Ovary (tissue), 10 donors: ENCODE measurements at places on chromosomes 4 and X. TPM values are rescaled to one million over a fixed set of nuclear protein-coding genes. Genes with fewer than 3 reads are reported as not detected.

DNA sequence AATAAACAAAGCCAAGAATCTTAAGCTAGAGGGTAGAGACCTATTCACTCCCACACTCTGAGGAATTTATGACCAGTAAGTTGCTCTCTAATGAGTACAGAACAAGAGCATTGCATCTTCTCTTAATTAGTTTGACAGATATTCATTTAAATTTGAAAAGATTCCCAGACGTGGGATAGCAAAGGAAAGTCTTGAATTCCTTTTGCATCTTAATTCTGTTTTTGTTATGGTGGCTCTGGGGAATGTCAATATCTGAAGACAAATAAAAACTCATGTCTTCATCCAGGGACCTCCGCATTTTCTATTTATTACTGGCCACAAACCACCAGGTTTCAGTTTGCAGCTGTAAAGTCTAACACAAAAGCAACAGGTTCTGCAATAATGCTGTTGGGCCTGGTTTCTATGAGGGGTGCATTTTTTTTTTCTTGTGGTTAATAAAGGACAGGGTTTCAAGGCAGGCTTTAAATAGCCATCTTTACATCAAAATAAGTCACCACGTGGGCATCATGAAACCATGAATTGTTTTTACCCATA, 172.3 kb downstream of the SHROOM3 start:
- no peak for DNase-seq
- no peaks in the 10 kb centered on the region for H3K27me3 ChIP-seq
- H3K36me3 ChIP-seq: no peaks in the 10 kb centered on the region
- H3K4me3 ChIP-seq: no peak overlapping the region

DNA sequence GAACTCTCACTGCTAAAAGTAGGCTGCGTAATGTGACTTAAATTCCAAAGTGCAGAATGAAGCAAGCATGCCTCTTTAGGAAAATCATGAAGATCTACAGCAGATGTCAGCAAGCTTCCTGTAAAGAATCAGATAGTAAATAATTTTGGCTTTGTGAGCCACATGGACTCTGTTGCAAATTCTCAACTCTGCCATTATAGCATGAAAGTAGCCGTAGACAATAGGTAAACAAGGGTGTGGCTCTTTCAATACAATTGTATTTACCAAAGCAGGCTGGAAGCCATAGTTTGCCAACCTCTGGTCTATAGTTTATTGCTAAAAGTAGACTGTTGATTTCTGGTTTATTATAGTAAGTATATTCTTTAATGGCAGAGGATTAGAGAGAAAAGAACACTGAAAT, 80.3 kb upstream of the FAM9B start:
- no peaks in the 10 kb centered on the region for H3K4me1 ChIP-seq
- DNase-seq: no peak
- H3K4me3 ChIP-seq: no peak overlapping the region

DNA sequence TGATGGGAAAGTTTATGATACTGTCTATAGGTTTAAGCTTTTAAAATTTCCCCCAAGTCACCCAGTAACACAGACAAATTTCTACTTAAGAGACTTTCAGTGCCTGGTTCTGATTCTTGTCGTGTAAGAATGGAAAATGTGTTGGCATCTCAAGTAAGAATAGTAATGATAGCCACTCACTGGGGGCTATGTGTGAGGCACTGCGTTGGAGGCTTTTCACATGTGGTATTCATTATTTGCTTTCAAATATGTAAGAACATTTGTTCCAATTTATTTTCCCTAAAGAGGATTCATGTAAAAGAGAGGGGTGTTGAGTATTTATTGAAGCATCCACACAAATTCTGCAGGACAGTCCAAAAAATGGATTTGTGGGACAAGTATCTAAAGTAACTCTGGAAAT, 143.6 kb downstream of the FNIP2 start:
- H3K27me3 ChIP-seq: no peaks in the 10 kb centered on the region
- H3K4me1 ChIP-seq: no peaks in the 10 kb centered on the region
- DNase-seq: no peak
- H3K4me3 ChIP-seq: no peak overlapping the region

DNA sequence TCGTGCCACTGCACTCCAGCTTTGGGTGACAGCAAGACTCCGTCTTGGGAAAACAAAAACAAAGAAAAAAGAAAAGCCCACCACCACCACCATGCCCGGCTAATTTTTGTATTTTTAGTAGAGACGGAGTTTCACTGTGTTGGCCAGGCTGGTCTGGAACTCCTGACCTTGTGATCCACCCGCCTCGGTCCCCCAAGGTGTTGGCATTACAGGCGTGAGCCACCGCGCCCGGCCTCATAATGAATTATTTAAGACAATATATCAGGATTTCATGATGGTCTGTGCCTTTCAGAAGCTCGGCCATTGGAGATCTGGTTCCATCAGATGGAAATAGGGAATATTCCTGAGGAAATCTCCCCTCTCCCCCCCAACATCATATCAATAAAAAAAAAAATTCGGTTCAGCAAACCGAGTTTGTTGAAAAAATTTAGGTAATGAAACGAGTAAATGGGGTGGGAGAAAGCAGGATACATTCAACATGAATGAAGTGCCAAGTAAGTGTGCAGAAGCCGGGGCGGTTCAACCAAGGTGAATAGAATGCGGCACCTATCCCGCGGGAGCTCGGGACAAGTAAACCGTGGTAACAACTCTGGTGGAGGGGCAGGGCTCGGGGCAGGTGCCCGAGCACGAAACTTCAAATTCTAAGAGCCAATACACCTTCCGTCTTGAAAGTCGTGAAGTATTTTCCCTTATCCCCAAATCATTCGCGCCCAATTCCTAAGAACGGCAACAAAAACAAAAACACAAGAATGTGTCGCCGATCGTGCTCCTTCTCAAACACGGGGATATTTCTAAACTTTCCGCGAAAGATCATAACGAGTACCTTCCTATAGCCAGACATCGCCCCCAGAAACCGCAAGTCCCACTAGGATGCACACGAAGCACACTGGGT, 773 bp upstream of the TXLNG start:
- peak overlapping the region; percentile 60 for H3K4me3 ChIP-seq
- no peaks in the 10 kb centered on the region for H3K27me3 ChIP-seq
- peaks cover 3% of the 10 kb centered on the region for H3K4me1 ChIP-seq
- no peak overlapping the region for H3K27ac ChIP-seq
- no peaks in the 10 kb centered on the region for H3K36me3 ChIP-seq

DNA sequence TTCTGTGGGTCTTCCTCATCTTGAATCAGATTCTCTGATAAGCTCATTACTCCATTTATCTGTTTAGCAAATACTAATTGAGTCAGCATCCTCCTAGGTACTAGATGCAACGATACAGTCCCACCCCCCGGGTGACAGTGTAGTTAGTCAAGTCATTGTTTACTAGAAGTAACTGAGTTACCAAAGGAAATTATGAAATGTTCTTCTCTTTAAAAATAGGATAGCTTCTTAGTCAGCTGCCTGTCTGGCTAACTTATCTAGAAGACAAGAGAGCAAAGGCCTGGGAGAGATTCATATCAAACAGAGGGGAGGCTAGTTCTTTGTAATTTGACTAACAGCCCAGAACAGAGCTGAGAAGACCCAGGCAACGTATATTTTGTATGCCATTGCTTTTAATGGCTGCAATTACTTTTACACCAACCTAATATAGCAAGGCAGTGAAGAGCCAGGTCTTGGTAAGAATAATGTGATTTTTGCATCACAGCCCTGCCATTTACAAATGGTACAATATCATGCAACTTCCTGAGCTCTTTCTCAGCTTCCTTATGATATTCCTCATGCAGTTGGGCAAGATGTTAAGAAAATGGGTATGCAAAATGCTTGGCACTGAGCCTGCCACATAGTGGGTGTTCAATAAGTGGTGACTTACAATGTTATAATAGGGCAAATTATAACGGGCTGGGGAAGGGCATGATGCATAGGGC, 149.9 kb downstream of the CHIC2 start:
- H3K27me3 ChIP-seq: no peaks in the 10 kb centered on the region
- no peak overlapping the region for H3K27ac ChIP-seq
- no peaks in the 10 kb centered on the region for H3K4me1 ChIP-seq
- no peaks in the 10 kb centered on the region for H3K36me3 ChIP-seq
- DNase-seq: no peak
- H3K4me3 ChIP-seq: no peak overlapping the region

DNA sequence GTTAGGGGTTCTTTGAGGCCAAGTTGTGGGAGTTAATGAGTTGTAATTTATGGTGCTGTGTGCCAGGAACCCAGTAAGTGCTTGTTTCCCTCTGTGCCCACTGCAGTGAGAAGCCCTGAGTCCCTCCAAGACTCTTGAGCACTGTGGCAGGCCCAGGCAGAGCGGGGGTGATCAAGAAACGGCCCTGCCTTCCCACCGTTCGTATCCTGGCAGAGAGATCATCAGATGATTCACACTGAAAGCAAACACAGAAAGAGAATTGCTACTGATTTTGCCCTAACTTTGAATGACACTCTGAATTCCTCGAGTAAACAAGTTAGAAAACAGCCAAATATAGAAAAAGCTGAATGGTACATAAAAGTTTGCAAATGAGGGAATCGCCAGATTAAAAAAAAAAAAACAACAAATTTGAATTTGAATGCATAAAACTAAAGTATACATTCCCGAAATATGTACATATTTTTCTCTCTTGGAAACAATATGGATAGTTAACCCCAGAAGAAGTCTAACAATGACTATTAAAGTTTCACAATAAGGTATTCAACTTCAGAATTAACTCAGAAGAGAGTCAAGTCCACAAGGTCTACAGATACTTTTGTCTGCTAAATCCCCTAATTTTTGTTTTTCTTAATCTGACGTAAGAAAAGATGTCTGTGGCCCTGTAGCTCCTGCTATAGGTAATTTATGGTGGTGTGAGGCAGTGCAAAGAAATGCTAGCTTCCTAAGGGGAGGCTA, 71.8 kb downstream of the AFAP1 start:
- H3K4me3 ChIP-seq: no peak overlapping the region
- H3K36me3 ChIP-seq: no peaks in the 10 kb centered on the region
- peaks cover 11% of the 10 kb centered on the region for H3K4me1 ChIP-seq
- no peak for DNase-seq
- no peak overlapping the region for H3K27ac ChIP-seq

GRCh38 chr4:42454755-42455420, 57.6 kb downstream of the SHISA3 start:
- no peak for DNase-seq
- no peaks in the 10 kb centered on the region for H3K27me3 ChIP-seq
- H3K4me3 ChIP-seq: no peak overlapping the region
- H3K4me1 ChIP-seq: no peaks in the 10 kb centered on the region
- H3K36me3 ChIP-seq: no peaks in the 10 kb centered on the region

DNA sequence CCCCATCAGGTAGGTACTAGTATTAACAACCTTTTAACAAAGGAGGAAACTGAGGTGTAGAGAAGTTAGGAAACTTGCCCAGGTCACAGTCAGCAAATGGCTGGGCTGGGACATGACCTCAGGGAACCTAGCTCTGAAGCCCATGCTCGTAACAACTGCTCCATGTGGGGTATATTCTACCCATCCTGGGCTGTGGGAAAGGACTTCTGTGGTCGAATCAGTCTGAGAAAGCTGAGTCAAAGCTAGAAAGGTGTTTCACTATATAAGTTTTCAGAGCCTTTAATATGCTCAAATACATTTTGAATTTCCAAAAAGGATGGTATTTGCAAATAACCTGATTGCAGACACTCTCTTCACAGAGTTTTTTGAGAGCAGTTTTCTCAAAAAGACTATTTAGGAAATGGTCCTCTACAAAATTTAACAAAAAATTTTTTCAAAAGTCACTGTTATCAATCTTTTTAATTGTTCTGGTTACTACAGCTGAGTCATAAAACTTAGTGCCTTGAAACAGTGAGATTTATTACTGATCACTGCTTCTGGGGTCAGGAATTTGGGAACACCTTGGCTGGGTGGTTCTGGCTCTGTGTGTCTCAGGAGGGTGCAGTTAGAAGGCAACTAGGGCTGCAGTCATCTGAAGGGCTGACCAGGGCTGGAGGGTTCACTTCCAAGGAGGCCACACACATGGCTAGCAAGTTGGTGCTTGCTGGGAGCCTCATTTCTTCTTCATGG, 53.6 kb downstream of the NSG1 start:
- H3K27me3 ChIP-seq: no peaks in the 10 kb centered on the region
- H3K4me1 ChIP-seq: no peaks in the 10 kb centered on the region
- no peak overlapping the region for H3K4me3 ChIP-seq
- H3K27ac ChIP-seq: no peak overlapping the region

GRCh38 chrX:103878466-103879122, 46.5 kb upstream of the RAB9B start:
- H3K27me3 ChIP-seq: no peaks in the 10 kb centered on the region
- no peak for DNase-seq
- no peak overlapping the region for H3K27ac ChIP-seq
- H3K4me3 ChIP-seq: no peak overlapping the region

DNA sequence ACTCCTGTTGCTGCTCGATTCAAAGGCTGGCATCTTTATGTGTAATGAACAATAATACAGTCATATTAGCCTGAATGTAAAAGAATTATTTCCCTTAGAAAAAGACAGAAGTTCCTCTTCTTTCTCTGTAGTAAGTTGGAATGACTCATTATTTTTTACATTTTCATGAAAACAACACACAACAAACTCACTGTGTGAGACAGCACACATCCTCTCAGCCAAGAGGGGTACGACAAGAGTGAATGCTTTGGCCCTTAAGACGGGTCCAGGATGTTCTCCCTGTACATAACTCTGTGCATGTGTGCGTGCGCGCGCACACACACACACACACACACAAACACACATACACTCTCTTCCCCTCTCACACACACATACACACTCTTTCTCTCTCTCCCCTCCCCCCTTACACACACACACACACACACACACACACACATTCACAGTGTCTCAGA, 72.8 kb downstream of the MANBA start:
- H3K27ac ChIP-seq: no peak overlapping the region
- DNase-seq: no peak
- no peak overlapping the region for H3K4me3 ChIP-seq
- H3K27me3 ChIP-seq: no peaks in the 10 kb centered on the region

- H3K27ac ChIP-seq: no peak overlapping the region
- no peak overlapping the region for H3K4me3 ChIP-seq
- no peaks in the 10 kb centered on the region for H3K27me3 ChIP-seq
- no peaks in the 10 kb centered on the region for H3K36me3 ChIP-seq
- no peak for DNase-seq
Measured at GRCh38 chr4:177251237-177251636, 58.4 kb upstream of the NEIL3 start.

- H3K4me3 ChIP-seq: no peak overlapping the region
- no peak overlapping the region for H3K27ac ChIP-seq
- H3K27me3 ChIP-seq: no peaks in the 10 kb centered on the region
- no peaks in the 10 kb centered on the region for H3K36me3 ChIP-seq
- DNase-seq: no peak
Measured at GRCh38 chr4:156584100-156584499, 387.5 kb downstream of the PDGFC start.

The VCX3A gene
- total RNA-seq: not detected

The TMPRSS11B gene
- total RNA-seq: not detected

The TNIP2 gene
- 28.1 TPM for total RNA-seq

The PKD2 gene
- total RNA-seq: 60.7 TPM

The IRS4 gene
- total RNA-seq: 12.8 TPM
